Stimulated activated CD4-positive, alpha-beta T cell treated with anti-CD3 and anti-CD28 coated beads, Interleukin-12 subunit alpha, Interleukin-12 subunit beta, amount 100 ng/mL, for 24 hours (primary cell): ENCODE measurements at places on chromosomes 2 and 18.

- no peak for DNase-seq
These were observed 307.6 kb downstream of the ALK start for GRCh38 chr2:29613792-29614266.

DNA sequence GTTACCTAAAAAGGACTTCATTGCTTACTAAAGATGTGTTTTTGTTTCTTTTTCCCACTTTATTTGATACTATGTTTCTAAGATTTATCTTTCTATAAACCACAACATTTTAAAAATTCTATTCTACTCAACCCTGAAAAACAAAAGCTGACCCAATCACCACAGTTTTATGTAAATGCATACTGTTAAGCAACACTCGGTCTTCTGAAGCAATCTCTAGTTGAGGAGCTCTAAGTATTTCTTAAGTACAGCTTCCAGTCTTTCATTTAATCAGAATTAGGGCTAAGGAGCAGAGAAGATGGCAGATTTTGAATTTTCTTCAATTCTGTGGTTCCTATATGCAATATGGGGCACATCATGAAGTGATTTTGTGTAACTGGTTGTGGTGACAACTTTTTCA is 72.2 kb upstream of the SLC4A10 start:
- DNase-seq, result no peak

GRCh38 chr2:173884025-173884802 is 81.0 kb downstream of the SP3 start:
- DNase-seq, result no peak

- DNase-seq, result no peak
These were observed 65.0 kb upstream of the ZNF236 start for GRCh38 chr18:76757335-76757734.

DNA sequence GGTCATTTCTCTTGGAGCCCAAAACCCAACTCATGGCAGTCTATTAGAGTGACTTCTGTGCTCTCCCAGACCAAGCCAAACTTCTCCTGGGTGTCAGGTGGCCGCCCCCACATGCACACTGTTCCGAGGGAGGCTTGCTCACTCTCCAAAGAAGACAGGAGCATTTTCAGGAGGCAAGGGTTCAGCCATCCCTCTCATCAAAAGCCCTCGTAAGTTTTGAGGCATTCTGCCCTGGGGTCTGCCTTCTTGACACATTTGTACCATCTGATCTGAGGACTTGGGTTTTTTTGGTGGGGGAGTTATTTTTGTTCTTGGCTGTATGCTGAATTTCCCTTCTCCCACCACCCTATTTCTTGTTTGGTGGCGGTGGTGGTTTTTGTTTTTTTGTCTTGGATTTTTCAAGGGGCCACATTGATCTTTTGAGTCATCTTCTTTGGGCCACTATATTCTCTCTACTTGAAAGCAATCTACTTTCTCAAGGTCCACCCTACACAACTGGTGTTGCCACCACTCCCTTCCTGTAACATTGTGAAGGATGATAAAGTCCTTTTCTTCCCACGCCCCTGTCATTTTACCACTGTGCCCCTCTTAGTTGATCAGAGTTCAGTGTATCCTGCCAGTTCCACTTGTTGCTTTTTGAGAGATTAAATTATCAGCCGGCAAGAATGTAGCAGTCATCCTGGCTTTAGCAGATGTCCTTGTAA is 255.8 kb downstream of the CYP26B1 start:
- no peak for DNase-seq

DNA sequence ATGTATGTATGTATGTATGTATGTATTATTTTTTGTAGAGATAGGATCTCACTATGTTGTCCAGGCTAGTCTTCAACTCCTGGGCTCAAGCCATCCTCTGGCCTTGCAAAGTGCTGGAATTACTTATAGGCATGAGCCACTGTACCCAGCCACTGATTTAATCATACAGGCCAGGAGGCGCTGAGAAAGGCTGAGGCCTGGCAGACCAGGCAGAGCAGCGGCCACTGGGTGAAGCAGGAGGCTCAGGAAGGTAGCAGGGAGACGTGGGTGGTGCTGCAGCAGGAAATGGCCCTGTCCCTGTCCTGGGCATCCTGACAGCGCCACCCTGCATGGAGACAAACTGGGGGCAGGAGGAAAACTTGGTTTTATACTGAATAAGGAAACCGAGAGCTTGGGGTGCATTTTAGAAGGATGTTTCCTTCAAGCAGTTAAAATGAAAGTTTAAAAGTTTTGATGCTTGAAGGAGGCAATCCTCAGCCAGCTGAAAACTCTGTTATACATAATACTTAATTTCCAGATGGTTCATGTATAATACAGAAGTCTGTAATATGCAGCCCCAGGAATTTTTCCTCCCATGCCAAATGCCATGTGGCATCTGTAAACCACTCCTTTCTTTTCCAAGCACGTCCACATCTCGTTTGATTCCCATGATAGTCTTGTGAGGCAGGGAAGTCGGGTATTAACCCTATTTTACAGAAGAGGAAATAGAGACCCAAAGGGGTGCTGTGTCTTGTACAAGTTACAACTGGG is 182.4 kb downstream of the CELF4 start:
- DNase-seq, result no peak

GRCh38 chr2:110875384-110875725 is 143.0 kb downstream of the ACOXL start:
- no peak for DNase-seq

- DNase-seq, result no peak
These were observed 68.1 kb upstream of the TCF7L1 start for GRCh38 chr2:85064927-85065577.

DNA sequence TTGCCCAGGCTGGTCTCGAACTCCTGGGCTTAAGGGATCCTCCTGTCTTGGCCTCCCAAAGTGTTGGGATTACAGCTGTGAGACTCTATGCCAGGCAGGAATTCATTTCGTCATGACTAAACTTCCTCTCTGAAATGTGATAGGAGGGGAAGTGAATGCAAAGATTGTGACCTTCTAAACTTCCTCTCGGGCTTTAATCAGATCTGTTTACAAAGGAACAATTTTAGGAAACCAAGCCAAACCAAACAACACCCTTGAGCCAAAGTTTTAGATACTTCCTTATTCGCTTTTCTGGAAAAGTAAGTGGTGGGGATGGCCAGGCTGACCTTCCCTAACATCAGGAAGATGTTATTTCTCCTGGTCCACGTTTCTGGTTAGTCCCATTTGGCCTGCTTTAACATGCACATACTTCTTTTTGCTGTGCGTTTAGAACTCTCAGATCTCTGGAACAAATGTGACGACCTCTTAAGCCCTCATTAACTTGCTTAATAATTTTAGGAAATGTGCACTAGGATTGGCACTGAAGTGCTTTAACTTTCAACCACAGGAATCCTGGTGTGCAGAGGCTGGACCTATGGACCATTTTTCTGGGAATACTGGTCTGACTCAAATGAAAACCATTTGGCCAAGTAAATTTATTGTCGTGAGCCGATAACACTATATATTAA is 33.2 kb upstream of the YES1 start:
- no peak for DNase-seq

- no peak for DNase-seq
These were observed 106.8 kb downstream of the KLHL29 start for GRCh38 chr2:23491591-23492336.

DNA sequence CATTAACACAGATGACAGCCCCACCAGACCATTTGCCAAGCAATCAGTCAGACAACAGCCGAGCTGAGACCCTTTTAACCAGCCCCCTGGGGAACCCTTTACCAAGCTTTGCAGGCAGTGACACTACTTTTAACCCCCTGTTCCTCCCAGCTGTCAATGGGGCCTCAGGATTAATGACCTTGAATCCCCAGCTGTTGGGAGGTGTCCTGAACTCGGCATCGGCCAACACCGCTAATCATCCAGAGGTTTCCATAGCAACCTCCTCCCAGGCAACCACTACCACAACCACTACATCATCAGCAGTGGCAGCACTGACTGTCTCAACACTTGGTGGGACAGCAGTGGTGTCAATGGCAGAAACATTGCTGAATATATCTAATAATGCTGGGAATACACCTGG is 160.9 kb upstream of the EPC2 start:
- no peak for DNase-seq

DNA sequence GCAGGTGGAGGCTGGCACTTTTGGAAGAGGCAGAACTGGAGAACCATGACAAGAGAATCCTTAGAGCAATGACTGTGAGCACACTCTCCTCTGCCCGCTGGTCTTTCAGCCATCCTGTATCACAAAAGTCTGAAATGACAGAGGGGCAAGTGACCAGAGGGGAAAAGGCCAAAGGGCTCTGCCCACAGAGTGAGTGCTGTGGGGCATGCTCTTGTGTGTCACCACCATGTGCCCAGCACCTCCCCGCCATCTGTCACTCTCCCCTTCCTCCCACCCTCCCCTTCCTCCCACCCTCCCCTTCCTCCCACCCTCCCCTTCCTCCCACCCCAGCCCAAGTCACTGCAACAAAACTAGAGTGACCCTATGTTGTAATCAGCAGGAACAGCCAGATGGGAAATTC is 31.9 kb downstream of the DAW1 start:
- DNase-seq, result no peak

GRCh38 chr18:732371-732770 is 19.9 kb upstream of the ENOSF1 start:
- no peak for DNase-seq

DNA sequence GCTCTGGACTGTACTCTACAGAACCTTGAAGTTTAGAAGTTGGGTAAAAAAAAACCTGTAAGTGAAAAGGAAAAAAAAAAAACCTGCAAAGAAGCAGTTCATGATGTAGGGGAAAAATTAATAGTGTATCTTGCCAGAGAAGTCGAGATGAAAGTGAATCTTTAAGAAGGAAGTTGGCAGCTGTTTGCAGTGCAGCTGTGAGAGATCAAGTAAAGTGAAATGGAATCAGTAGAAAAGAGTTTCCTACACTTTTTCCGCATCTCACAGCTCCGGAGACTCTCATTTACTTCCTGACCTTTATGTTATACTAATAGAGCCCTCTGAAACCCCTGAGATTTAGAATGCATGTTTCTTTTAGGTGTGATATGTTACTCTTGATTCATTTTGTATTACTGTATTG is 19.2 kb downstream of the RNMT start:
- no peak for DNase-seq

DNA sequence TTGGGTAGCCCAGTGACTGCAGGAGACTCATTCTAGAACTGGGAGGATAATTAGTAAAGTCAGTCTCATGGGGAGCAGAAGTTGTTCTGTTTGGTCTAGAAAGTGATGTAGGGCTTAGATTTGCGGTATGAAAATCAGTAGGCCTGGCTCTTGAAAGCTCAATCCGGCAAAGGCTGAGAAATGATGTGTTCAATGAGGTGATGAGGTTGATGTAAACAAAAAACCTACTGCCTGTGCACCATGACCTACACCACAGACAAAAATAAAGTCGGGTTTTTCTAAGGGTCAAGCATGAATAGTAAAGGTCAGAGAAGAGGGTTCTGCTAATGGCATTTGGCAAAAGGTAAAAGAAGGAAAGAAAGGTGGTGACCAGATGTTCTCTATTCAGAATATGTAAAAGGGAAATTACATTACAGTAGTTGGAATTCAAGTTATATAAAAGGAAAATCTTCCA is 80.8 kb upstream of the COL5A2 start:
- DNase-seq, result no peak

GRCh38 chr2:147511491-147511948 is 333.3 kb upstream of the ACVR2A start:
- no peak for DNase-seq

DNA sequence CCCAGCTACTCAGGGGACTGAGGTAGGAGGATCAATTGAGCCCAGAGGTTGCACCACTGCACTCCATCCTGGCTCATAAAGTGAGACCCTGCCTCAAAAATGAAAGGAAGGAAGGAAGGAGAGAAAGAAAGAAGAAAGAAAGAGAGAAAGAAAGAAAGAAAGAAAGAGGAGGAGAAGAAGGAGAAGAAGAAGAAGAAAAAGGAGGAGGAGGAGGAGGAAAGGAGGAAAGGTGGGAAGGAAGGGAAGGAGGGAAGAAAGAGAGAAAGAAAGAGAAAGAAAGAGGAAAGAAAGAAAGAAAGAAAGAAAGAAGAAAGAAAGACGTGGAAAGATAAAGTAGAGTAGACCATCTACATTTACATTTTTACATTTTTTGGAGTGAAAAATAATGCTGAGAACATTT is 39.8 kb downstream of the FAM124B start:
- DNase-seq, result no peak

GRCh38 chr2:109135359-109136197 is 6.6 kb downstream of the SH3RF3 start:
- DNase-seq, result no peak

GRCh38 chr2:184203661-184204060 is 394.7 kb upstream of the ZNF804A start:
- DNase-seq, result no peak

DNA sequence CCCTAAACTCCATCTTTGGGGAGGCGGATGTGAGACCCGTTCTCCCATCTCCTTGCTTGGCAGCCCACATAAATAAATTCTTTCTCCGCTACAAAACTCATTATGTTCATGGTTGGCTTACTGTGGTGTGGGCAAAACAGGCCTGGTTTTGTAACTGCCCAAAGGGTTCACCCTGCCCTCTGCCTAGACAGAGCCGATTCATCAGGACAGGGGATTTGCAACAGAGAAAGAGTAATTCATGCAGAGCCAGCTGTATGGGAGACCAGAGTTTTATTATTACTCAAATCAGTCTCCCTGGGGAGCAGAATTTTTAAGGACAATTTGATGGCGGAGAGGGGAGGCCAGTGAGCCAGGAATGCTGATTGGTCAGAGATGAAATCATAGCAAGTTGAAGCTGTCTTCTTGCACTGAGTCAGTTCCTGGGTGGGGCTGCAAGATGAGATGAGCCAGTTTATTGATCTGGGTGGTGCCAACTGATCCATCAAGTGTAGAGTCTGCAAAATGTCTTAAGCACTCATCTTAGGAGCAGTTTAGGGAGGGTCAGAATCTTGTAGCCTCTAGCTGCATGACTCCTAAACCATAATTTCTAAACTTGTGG is 8.4 kb upstream of the RNF125 start:
- DNase-seq, result no peak

- DNase-seq, result no peak
These were observed 624.5 kb downstream of the NR4A2 start for GRCh38 chr2:155708071-155708470.

- DNase-seq, result no peak
These were observed 95.7 kb downstream of the CEP192 start for GRCh38 chr18:13086906-13087305.

DNA sequence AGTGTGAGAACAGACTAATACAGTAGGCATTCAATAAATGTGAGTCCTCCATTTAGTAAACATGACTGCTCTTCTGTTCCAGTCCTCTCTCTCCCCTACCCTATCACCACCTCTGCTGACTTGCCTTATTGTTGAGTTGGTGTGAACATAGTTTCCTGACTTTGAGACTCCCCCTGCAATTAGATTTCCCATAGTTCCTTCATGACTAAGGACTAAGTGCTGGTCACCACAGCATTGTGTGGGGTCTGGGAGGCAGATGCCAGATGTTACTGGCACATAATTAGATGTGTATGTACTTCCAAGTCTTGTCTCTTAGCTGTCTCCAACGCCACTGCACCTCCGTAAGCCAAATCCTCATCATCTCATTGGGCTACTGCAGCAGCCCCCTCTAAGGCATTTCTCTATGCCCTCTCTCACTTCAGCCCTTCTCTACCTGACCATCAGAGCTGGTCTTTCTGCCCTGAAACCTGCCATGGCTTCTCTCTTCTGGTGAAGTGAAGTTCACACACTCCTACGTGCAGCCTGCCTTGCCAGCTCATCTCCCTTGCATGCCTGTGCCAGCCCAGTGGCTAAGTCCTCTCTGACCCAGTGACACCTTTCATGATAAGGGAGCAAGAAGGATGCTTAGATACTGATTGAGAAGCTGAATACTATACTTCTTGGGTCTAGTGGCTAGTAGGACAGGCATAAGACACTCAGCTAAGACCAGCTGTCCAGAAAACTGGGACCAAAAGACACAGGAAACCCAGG is 81.6 kb upstream of the ALPP start:
- no peak for DNase-seq
